ENCODE measurements at places on chromosomes 4 and X.

DNA sequence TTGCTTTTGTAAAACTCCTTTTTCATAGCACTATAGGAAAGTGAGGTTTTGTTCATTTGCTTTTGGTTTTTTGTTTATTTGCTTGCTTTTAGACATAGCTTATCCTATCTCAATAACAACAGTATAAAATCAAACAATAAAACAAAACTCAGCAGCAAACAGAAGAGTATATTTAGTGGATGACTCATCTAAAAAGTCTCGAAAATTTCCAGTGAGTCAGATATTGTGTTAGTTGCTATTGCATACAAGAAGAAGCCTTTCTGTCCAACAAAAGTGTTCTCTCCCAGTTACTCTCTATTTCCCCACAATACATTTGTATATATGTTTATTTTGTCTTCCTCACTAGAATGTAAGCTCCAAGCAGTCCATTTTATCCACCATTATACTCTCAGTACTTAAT lies 36.0 kb upstream of the NPNT start:
- no peak for DNase-seq

DNA sequence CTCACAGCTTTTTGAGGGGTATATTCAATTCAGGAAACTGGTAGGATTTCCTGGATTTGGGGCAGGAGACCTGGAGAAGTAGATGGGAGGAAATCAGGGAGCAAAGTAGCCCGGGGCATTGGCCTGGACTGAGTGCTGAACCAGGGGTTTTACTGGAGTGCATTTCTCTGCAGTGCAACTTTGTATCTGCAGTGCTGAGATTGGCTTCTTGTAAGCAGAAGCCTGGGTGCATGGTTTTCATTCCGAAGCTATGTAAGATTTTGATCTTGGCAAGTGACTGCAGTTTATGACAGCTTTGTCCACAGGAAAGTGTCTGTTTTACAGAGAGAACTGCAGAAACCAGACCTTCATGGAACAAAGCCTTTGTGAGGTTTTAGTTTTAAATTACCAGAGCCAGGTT lies 158.3 kb downstream of the SPCS3 start:
- DNase-seq: no peak

DNA sequence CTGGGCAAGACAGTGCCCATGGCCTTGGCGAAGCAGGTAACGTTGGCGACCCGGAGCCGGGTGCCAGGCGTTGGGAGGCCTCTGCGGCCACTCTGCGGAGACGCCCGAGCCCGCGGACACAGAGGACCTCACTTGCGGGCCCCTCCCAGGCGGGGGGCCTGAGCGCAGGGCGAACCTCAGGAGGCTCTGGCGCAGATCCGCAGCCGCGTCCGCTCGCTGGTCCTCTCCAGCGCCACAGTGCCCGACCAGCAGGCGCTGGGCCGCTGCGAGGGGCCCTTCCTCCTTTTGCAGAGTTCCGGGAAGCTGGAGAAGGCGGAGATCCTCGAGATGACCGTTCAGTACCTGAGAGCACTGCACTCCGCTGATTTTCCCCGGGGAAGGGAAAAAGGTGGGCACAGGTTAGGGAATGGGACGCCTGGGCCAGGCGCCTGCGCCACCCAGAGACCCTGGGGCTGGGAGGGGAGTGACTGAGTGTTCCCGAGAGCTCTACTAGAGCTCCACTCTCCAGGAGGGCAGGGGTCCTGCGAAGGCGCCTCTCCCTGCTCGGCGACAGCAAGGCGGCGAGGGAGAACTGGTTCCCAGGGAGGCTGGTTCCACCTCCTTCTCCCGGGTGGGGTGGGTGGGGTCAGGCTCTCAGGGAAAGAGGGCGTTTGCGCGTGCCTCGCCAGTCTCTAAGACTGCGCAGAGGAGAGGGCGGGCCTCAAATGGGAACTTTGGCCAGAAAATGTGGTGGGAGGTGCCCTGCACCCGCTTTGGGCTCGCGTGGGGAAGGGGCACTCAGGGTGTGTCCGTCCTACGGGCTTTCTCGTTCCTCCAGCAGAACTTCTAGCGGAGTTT lies 1.4 kb downstream of the HELT start:
- no peak for DNase-seq

DNA sequence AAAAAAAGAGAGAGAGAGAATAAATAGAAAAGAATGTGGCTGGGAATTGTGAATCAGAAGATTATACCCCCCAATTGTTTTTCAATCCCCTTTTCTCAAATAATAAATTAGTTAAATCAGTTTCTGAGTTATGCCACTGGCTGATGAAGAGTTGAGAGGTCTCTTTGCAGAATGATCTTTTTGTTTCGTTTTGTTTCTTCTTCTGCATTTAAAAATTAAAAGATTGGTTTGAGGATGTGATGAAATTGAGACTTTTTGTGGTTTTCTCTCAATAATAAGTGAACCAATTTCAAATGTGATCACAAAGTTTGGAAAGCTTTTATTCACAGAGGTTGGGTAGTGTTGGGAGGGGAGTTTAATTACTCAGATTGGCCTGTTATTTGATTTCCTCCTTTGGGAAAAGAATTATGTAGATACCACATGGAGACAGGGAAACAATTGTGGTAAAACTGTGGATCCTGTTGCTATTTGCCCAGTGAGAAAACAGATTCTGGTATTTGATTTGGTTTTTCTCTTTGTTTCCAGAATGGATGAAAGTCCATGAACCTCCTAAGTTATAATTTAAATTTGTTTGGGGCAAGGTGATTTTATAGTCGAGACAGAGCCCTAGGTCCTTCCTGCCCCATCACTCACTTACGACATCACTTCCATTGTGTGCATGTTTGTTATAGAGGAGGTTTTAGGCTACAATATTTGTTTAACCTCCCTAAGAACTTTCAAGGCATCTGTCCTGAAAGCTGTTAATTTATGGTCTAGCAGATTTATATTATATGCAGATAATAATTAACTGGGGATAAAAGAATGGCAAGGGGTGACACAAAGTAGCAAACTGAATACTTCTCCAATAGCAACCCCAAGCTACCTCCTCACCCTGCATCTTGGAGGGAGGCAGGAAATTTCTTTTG lies 92.0 kb upstream of the BMPR1B start:
- no peak for DNase-seq

- DNase-seq: no peak
Observed at GRCh38 chr4:30720661-30721184, 554 bp downstream of the PCDH7 start.

DNA sequence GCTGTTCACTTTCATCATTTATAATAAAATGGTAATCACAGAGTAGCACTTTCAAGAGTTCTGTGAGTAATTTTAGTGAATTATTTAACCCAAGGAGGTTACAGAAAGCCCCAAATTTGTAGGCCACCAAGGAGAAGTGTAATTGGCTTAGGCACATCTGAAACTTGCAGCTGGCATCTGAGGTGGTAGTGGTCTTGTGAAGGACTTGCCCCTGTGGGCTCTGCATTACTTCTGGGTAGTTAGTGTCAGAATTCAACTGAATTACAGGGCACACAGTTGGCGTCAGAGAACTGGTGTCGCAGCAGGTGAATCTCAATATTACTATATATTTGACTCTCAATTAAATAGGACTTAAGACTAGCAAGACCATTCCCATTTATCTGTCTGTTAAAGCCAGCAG lies 36.9 kb downstream of the GPR174 start:
- no peak for DNase-seq

- no peak for DNase-seq
Observed at GRCh38 chr4:153619811-153620210, 64.3 kb upstream of the TLR2 start.
